PC-3 (cell line): ENCODE measurements at places on chromosomes 3 and 15. TPM values are rescaled to one million over a fixed set of nuclear protein-coding genes. Genes with fewer than 3 reads are reported as not detected.

FEZF2 gene
- not detected in 2 replicates for total RNA-seq

CCR5 gene
- not detected in 2 replicates for total RNA-seq

DZIP1L gene
- 3.8 and 4.9 TPM in 2 replicates for total RNA-seq

GOLGA8H gene
- total RNA-seq, result 0.84 and 1.0 TPM in 2 replicates

GOLGA8K gene
- 1.2 TPM in 1 of 2 replicates, not detected in the other for total RNA-seq

CCDC39 gene
- total RNA-seq, result 0.04 TPM in 1 of 2 replicates, not detected in the other

FGF7 gene
- total RNA-seq, result not detected in 2 replicates

SRGAP3 gene
- 7.5 and 9.6 TPM in 2 replicates for total RNA-seq

ERICH6 gene
- total RNA-seq, result not detected in 2 replicates

PLCH1 gene
- total RNA-seq, result 4.1 and 4.5 TPM in 2 replicates

OSTN gene
- 0.35 and 1.8 TPM in 2 replicates for total RNA-seq

KNL1 gene
- 33.5 and 33.8 TPM in 2 replicates for total RNA-seq
